ENCODE measurements at places on chromosomes 2 and 18. TPM values are rescaled to one million over a fixed set of nuclear protein-coding genes. Genes with fewer than 3 reads are reported as not detected.

The NRBP1 gene
- 68.1 TPM for polyA plus RNA-seq

The RESP18 gene
- polyA plus RNA-seq = not detected

The LYPD6B gene
- polyA plus RNA-seq = 0.22 TPM

The MYO5B gene
- 17.7 TPM for polyA plus RNA-seq

The PROKR1 gene
- polyA plus RNA-seq = not detected

The MAP2 gene
- 95.4 TPM for polyA plus RNA-seq

The NCKAP1 gene
- polyA plus RNA-seq = 40.4 TPM

The PASK gene
- polyA plus RNA-seq = 6.2 TPM

The LYPD1 gene
- 8.0 TPM for polyA plus RNA-seq

The ANKRD30B gene
- not detected for polyA plus RNA-seq

The MLPH gene
- 2.8 TPM for polyA plus RNA-seq

The SH3BP4 gene
- 78.4 TPM for polyA plus RNA-seq

The ANKRD39 gene
- polyA plus RNA-seq = 20.7 TPM

The TUBA3E gene
- polyA plus RNA-seq = not detected

The C2orf72 gene
- 14.1 TPM for polyA plus RNA-seq

The PMAIP1 gene
- polyA plus RNA-seq = 7.5 TPM

The FRZB gene
- 8.5 TPM for polyA plus RNA-seq

The SRD5A2 gene
- not detected for polyA plus RNA-seq

The MTCL1 gene
- 26.5 TPM for polyA plus RNA-seq

The BMP10 gene
- not detected for polyA plus RNA-seq

The PLGLB1 gene
- 1.0 TPM for polyA plus RNA-seq

The RAB12 gene
- polyA plus RNA-seq = 15.1 TPM

The MYO3B gene
- not detected for polyA plus RNA-seq

The TIGD1 gene
- 5.2 TPM for polyA plus RNA-seq

The VSNL1 gene
- polyA plus RNA-seq = 124 TPM

Measured in brain (organoid and tissue), 16 donors.